ENCODE measurements at places on chromosomes 1 and 21.

GRCh38 chr1:185938396-185938795, 204.2 kb downstream of the HMCN1 start:
- DNase-seq = no peak

DNA sequence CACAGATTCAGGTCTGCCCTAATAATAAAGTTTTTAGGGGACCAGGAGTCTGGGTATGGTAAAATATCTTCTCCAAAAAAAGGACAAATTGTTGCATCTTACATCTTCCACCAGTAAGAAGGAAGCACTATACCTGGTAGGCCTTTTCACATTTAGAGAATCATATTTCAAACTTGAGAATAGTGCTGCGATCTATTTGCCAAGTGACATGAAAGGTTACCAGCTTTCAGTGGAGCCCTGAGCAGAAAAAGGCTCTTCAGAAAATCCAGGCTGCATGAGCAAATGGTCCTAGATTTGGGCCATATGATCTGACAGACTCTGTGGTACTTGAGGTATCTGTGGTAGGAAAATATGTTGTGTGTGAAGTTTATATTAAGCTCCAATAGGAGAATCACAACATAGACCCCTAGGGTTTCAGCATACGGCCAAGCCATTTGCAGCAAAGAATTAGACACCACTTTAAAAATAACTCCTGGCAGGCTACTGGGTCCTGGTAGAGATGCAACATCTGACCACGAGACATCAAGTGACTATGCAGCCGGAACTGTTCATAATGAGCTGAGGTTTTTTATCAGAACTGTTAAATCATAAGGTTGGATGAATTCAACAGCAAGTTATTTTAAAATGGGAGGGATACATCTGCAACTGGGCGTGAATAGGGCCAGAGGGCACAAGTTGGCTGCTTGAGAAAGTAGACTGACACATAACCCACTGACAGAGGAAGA, 38.6 kb upstream of the CCDC190 start:
- DNase-seq = no peak

- peak; percentile 82 for DNase-seq
Measured at GRCh38 chr1:231866392-231867331, 240.1 kb downstream of the DISC1 start.

DNA sequence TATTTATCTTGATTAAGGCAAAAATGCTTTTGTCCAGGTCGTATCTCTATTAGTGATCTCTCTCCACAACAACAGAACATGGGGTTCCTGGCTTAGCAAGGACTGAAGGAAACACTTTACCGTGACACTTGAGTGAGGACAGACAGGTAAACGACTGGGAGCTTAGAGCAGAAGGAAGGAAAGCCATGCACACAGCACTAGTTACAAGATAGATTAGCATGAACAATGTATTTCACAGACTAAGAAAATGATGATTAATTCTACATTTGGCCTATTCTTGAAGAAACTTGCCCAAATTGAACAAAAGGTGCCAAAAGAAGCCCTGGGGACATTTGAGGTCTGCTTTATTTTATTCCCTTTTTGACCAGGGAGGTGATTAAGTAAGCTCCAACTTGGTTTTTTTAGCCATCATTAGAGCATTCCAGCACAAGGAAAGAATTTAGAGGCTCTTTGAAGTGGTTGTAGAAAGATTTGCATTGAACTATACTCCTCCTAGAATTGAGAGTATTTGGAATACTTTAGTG, 248.5 kb downstream of the USP25 start:
- no peak for DNase-seq

DNA sequence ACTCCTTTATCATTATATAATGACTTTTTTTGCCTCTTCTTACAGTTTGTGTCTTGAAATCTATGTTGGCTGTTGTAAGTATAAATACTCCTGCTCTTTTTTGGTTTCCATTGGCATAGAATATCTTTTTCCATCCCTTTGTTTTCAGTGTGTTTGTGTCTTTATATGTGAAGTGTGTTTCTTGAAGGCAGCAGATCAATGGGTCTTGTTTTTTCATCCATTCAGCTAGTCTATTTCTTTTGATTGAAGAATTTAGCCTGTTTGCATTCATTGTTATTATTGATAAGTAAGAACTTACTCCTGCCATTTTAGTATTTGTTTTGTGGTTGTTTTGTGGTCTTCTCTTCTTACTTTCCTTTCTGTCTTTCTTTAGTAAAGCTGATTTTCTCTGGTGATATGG, 322.8 kb downstream of the PLA2G4A start:
- DNase-seq = no peak

DNA sequence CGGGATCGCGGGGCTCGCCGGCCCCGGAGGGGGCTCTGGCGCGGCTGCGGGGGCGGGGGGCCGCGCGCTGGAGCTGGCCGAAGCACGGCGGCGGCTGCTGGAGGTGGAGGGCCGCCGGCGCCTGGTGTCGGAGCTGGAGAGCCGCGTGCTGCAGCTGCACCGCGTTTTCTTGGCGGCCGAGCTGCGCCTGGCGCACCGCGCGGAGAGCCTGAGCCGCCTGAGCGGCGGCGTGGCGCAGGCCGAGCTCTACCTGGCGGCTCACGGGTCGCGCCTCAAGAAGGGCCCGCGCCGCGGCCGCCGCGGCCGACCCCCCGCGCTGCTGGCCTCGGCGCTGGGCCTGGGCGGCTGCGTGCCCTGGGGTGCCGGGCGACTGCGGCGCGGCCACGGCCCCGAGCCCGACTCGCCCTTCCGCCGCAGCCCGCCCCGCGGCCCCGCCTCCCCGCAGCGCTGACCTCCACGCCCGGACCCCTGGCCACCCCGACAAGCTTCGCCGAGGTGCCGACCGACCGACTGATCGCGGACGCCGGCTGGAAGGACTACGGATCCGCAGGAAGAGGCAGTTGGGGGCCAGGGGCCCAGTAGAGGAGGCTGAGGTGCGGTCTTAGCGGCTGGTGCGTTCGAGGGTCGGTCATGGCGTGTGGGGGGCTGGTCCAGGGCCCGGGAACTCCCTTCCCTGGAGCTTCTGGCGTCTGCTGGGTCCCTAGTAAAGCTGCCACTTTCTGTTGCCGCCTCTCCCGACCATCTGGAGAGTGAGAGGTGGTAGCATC, 711 bp downstream of the TRNP1 start:
- DNase-seq = peak; percentile 69

Data from activated effector memory CD4-positive, alpha-beta T cell treated with anti-CD3 and anti-CD28 coated beads, Interleukin-2, amount 50 U/mL, for 16 hours (primary cell).